ENCODE measurements at places on chromosomes 5 and 9. TPM values are rescaled to one million over a fixed set of nuclear protein-coding genes. Genes with fewer than 3 reads are reported as not detected.
A peak's percentile ranks its signal among the peaks of the same experiment; 100 is the strongest.

GRCh38 chr5:152118676-152119470 lies 194.2 kb upstream of the GLRA1 start:
- no peak for ATAC-seq

DNA sequence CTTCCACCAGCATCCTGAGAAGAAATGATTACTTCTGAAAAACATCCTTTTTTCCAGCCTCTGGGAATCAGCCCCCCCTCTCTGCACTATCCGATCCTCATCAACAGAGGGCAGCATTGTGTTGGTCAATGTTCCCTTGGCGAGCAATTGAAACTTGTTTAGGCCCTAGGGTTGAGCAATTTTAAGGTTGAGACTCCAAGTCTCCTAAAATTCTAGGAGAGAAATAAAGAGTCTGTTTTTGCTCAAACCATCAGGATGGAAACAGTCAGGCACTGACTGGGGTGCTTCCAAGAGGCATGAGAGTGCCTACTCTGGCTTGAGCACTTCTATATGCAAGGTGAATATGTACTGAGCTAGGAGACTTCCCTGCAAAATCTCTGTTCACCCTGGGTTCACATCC lies 12.4 kb upstream of the CYFIP2 start:
- ATAC-seq = peak; percentile 83

DNA sequence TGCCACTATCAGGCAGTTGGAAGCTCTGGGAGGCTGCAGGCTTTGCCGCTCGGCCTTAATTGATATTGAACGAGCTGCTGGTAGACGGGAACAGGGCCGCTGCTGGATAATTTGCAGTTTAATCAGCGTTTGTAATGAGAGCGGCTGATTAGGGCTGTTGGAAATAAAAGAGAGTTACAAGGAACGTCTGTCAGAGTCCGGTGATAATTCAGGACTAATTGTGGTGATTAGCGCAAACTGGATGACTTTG lies 68.2 kb upstream of the TBCA start:
- ATAC-seq = no peak

DNA sequence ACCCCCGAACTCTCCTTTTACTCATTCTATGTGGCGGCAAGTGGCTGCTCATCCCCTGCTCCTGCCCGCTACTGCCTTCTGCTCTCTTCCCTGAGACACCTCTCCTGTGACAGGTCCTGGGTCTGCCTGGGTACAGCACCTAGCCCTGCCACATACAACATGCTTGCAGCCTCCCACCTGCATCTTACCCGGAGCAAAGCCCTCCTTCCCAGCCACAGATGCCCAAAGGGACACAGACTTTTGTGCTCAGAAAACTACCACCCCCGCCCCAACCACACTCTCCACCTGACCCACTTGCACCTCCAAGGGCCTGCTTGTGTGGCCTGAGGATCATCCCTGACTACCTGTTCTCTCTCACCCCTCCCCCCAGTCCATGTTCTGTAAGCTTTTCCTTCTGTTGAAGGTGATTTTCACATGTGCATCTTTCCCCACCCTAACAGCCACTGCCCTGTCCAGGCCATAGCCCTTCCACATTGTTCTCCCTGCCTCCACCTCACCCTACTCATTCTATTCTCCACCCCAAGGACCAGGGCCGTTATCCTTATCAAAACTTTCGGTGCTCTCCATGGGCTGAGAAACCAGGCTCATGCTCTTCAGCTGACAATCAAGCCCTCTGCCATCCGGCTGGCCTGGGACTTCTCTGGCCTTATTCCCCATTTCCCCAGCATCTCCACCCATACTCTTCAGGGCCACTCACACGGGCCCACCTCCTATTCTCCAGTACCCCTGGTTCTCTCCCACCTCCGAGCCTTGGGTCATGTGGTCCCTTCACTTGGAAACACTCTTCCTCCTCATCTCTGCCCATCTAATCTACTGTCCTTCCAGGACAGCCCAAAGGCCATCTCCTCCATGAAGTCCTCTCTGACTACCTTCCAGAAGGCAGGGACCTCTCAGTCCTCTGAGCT lies 46.4 kb upstream of the ALDH1B1 start:
- ATAC-seq = no peak

DNA sequence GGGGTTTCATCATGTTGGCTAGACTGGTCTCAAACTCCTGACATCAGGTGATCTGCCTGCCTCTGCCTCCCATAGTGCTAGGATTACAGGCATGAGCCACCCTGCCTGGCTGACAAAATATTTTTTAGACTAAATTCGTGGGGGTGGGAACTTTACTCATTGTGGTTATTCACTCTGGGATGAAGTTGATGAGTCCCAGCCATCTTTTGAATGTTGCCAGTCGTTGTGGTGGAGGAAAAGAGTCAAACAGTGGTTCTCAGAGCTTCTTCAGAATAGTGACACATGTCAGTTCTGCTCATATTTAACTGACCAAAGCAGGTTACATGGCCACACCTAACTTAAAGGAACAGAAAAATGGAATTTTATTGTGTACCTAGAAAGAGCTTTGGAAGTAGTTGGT lies 6.9 kb downstream of the SREK1 start:
- ATAC-seq = no peak

The PSAT1 gene
- 66.5 TPM for total RNA-seq

The WWC1 gene
- total RNA-seq = 18.5 TPM

The PLCXD3 gene
- 0.48 TPM for total RNA-seq

All from esophagus mucosa (tissue), 1 donor.